ENCODE measurements at places on chromosomes 5 and 9.

DNA sequence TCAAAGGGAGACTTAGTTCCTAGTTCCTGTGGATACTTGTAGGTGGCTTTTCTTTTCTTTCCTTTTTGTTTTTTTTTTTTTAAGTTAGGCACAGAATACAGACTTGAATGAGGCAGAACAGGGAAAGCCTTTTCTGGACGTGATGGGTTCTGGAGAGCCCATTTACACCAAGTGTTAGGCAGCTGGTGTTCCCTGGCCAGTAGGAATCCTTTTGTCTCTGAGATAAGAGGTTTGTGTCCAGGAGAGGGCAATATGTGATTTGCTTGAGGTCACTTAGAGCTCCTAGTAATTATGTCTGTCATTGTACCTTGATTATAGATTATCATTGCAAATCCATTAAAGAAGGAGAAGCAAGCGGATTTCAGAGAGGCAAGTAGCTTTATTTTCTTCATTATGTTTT, 9.1 kb downstream of the MEGF10 start:
- no peak for DNase-seq

GRCh38 chr5:71734141-71734540, 15.1 kb downstream of the CARTPT start:
- DNase-seq: no peak

- DNase-seq: peak; percentile 6
Measured at GRCh38 chr5:93272108-93272507, 308.9 kb downstream of the NR2F1-AS1 start.

DNA sequence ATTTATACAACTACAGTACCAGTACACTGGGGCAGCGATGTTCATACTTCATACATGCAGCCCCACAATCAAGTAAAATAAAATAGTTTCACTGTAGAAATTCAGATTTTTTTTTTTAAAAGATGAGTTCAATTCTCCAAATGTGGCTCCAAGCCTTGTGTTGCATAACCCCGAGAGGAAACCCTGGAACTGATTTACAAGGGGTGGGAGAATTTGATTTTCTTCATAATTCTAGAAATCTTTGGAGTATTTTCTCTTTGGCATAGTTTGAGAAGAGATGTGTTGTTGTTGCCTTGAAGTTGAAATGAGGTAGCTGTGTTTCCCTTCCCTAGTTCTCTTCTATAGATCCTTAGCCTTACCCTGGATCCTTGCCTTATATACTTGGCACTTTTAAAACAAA, 3.1 kb downstream of the RHOBTB3 start:
- no peak for DNase-seq

DNA sequence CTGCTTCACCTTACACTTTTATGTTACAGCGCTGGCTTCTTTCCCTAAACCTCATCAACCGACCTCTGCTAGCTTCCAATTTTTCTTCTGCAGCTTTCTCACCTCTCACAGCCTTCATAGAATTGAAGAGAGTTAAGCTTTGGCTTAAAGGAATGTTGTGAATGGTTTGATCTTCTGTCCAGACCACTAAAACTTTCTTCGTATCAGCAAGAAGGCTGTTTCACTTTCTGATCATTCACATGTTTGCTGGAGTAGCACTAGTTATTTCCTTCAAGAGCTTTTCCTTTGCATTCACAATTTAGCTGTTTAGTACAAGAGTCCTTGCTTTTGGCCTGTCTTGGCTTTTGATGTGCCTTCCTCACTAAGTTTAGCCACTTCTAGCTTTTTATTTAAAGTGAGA, 49.5 kb downstream of the NR3C1 start:
- no peak for DNase-seq

DNA sequence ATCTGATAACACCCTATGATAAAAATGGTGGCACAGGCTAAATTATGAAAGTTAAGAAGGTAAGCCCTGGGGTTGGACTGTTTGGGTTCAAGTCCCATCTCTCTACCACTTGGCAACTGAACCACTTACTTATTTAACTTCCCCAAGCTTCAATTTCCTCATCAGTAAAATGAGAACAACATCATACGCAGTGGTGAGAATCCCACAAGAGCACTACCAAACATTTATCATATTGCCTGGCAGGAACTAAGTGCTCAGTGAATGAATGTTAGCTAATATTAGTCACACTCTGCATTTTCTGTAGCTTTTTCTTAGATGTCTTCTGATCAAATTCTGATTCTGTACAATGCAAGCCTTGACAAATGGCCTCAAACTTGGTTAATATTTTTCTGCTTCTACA, 306.7 kb downstream of the EBF1 start:
- DNase-seq: no peak

DNA sequence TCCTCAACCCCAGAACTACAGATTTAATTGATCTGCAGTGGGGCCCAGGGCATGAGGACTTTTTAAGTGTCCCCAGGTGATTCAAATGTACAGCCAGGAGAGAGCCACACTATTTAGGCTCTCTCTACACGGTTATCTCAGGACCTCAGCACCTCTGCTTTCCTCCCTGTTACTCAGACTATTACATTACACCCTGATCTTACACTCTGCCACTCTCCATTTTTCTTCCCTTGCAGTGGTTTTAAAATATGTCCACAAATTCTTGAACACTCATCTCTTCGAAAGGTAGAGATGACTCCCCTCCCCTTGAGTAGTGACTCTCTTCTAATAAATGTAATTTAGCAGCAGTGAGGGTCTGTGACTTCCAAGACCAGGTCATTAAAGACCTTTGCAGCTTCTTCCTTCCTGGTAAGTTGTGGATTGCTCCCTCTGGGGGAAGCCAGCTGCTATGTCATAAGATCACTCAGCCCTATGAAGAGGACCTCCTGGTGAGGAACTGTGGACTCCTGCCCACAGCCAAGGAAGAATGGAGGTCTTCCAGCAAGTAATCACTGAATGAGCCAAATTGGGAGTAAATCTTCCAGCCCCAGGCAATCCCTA, 87.5 kb upstream of the SSBP2 start:
- peak; percentile 58 for DNase-seq

GRCh38 chr5:9927521-9927997, 297.4 kb upstream of the TAS2R1 start:
- DNase-seq: no peak

DNA sequence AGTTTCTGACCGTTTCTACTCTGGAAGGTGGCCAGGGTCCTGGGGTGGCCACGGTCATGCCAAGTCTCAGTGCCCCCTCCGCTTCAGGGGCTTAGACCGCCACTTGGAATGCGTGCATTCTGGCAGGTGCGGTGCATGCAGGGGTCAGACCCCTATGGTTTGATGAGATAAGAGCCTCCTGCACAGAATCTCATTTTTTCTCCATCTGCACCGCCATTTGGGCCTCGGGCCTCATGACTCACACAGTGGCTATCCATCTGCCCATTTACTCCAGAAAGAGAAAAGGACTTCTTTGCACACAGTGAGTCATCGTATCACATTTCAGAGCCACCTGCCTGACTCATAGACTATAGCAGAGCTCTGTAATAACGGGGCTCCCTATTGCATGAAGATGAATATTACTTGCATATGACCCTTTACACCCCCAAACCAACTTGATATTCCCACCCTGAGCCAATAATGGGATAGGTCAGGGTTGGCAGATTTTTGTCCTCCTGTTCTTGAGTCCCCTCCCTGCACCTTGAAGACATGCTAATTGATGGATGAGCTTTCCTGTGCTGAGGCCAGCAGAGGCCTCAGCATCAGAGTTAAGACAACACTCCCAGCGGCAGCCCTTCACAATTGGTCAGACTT, 157.4 kb downstream of the NR3C1 start:
- DNase-seq: no peak

DNA sequence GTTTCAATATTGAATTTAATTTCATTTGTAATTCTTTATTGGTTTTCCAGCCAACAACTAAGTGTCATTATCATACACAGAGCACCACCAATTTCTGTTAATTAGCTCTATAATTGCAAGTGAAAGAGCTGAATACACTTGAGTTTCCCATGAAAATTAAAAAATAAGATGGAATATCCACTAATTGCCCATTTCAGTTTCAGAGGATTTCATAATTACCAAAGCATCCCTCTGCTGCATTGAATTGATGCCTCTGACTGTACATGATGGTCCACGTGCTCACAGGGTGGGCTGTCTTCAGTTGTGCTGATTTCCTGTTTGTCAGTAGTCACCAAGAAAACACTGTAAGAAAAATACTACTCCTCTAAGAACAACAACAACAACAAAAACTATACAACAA, 163.8 kb downstream of the CHSY3 start:
- DNase-seq: no peak

DNA sequence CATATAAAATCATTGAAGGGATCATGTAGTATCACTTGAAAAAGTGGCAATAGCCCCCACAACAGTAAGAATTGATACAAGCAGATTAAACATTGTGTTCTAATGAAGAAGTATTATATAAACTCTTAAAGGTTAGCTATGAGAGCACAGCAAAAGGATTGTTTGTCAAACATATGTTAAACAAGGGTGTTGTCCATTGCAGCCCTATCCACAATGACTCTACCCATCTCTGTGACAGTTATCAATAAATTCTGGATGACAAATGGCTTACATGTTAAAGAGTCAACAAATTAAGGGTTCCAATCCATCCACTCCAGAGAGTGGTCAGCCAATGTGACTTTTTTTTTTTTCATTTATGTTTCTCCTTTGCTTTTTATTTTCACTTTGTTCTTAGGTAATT, 238.7 kb downstream of the SEMA5A start:
- no peak for DNase-seq

DNA sequence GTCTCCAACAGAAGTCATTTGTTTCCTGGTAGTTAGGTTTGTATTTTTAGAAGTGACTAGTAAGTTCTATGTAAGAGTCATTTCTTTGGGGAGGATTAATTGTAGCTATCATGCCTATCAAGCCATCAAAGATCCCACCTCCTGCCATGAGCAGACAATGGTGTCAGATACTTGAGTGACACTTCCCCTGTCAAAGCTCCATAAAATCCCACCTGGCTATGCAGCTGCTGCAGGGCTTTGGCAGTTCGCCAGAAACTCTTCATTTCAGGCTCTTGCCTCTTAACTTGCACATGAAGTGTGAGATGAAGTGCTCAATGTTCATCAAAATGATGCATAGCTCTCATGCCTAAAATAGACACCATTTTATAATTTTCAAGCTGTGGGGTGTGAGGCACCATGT, 312.1 kb downstream of the CDH12 start:
- peak; percentile 13 for DNase-seq

DNA sequence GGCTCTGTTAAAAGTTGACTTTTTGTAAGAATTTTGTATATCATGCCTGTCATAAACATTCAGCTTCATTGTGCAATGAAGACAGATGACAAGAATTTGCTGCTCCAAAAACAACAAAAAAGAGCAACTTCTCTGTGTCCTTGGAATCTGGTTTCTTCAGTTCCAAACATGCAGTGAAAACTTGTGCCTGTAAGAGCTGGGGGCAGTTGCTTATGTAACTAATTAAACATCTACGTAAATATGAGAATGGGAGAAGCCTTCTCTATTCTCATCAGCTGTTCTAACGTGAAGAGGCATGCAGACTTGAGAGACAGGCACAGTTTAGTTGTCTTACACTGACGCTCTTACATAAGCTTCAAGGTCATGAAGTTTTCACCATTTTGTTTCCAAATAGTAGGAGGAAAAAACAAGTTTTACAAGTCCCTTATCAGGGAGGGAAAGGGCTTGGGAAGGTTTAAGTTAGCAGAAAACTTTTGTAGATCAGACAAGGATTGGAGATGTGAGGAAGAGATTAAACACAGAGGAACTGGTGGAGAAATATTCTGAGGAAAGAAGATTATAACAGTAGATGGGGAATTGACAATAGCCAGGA, 170.4 kb downstream of the RFK start:
- DNase-seq: no peak

GRCh38 chr5:141633871-141634561, 2.6 kb downstream of the HDAC3 start:
- DNase-seq: no peak

- no peak for DNase-seq
Measured at GRCh38 chr5:175141421-175141820, 302.6 kb downstream of the DRD1 start.

DNA sequence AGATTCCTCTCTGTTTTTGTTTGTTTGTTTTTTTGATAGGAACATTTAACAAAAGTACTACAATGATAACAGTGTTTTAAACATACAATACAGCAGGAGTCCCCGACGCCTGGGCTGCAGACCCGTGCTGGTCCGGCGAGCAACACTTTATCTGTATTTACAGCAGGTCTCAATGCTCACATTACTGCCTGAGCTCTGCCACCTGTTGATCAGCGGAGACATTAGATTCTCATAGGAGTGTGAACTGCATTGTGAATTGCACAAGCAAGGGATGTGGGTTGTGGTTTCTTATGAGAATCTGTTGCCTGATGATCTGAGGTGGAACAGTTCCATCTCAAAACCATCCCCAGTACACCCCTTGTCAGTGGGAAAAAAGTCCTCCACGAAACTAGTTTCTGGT, 1068.5 kb upstream of the CDH10 start:
- DNase-seq: peak; percentile 42

DNA sequence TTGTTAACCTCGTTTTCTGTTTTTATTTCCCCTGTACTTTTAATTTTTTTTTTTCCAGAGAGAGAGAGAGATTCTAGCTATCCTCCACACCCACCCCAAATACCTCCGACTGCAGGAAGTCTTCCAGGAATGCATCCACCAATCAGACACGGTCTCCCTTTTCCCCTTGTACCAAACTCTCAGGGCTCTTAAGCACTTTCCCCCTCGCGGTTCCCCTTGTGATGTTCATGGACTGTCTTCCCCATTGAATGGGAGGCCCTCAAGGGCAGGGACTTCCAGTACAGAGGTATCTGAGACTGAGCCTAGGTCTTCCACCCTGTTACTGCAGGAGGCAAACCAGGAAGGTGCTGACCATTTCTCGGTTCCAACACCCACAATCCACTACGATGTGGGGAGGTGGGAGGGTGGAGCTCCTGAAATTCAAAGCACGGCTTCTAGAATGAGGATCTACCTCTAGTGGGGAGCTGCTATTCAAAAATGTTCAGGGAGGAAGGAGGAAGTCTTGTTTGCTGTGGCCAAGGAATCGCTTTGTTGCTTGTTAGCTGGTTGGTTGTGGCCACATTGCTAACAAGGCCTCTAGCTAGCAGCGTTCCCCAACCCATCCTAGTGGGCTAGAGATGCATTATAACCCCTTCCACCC, 37.5 kb upstream of the PTGS1 start:
- DNase-seq: no peak

DNA sequence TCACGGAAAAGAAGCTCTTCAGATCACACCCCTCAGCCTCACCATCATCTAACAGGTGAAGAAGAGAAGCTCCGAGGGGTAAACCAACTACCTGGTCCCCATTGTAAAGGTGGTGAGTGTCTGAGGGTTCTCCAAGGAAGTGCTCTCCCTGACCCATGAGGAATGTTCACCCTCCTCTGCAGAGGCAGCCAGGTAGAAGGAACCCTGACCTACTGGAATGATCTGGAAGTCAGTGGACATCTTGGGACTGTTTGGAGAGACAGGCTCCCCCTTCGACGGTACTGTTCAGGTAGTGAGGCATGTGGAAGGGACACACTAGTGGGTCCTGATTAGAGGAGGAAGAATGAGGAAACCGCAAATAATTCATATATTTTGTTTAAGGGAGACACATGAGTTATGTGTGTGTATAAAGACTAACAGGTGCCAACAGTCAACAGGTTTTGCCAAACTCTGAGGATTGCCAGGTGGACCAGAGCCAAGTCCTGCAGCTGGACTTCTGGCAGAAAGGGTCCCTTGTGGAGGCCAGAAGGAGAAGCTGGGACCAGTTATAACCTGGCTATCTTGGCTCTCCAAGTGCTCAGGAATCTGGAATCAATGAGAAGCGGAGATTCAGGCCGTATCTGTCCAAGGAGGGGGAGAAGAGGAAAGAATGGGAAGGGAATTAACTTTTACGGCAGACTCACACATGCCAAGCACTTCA, 3.0 kb upstream of the ZBTB34 start:
- DNase-seq: no peak

- no peak for DNase-seq
Measured at GRCh38 chr9:6641561-6641960, 4.0 kb downstream of the GLDC start.
